Forelimb muscle (tissue), 1 donor: ENCODE measurements at places on chromosomes 1 and 21.

DNA sequence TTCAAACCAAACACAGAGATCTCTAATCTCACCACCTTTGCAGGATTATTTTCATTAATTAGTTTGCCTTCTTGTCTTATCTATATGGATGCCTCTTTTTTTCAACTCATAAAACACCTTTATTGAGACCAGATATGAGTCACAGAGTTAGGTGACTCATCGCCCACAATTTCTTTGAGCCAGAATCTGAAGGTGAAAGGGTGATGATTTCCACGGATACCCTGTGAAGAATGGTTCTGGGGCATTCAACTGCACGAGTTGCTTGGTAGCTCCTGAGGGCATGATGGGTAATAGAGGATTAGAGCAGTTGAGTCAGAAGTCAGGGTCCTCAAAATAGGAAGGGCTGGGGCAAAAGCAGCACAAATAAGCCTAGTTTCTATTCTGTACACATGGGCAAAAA, 128.2 kb downstream of the TBX19 start:
- DNase-seq = no peak

DNA sequence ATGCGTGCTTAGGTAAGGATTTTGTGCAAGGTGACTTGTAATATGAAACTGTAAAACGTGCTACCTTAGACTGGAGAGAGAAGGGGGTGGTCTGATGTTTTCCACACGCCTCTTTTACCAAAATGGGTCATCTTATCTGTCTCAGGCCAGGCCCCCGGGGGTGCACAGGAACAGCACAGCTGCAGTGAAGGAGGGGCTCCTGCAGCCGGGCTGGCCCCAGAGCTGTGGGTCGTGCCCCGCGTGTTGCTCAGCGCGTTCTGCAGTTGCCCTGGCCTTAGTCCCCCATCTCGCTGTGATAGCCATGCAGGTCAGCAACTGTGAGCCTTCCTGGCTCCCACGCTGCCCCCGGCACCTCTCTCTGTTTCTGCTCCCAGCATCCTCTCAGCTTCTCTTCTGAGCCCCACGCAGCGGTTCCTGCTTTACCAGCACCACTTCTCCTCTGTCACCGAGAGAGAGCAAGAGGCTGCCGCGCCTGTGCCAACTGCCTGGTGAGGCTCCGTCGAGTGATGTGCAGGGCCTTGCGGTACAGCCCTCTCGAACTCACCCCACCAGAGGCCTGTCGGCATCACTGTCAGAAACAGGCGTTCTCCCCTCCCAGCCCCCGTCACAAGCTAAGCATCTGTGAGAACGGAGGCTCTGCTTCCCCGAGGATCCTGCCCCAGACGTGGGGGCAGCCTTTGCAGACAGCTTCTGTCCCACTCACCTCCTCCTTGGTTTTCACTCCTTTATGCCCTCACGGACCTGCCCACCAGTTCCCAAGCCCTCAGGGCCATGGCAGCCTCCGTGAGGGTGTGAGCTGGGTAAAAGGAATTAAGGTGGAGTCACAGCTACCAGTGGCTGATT, 73.3 kb downstream of the ADARB1 start:
- DNase-seq = no peak

DNA sequence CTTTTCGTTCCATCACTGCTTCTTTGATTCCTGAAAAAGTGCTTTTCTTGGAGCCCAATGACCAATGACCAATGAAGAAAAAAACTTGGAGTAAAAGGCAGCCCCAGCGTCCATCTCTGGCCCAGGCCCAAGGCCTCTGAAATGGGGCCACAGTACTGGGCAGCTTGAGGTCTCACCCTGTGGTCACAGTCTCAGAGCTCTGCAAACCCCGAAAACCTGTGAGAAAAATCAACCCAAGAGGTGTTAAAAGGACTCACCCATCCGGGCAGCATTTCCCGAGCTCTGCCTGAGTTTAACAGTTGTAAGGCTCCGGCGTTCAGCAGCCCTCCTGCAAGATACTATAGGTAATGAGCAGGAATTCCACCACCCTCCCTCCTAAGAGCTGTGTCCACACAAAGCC, 2.1 kb upstream of the EFHD2 start:
- no peak for DNase-seq

- DNase-seq = no peak
Measured at GRCh38 chr1:103911450-103911849, 161.8 kb downstream of the AMY1C start.

DNA sequence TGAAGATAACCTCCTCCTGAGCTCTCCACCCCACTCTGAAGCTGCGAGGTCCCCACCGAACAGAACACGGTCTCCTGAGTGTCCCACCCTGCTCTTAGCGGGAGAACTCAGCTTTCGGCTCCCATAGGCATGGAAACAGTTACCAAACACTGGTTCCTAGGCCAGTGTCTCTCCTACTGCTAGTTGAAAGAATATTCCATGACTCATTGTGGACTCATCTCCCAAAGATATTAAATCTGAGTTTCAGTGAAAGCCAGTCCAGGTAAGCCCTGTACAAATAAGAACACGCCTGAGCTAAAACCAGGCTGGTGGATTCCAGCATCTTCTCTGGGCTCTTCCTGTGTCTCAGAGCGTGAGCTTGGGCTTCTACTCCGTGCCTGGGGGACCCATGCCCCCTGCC, 107.5 kb upstream of the CLDN14 start:
- no peak for DNase-seq

GRCh38 chr1:55589671-55590297, 374.6 kb upstream of the USP24 start:
- no peak for DNase-seq

DNA sequence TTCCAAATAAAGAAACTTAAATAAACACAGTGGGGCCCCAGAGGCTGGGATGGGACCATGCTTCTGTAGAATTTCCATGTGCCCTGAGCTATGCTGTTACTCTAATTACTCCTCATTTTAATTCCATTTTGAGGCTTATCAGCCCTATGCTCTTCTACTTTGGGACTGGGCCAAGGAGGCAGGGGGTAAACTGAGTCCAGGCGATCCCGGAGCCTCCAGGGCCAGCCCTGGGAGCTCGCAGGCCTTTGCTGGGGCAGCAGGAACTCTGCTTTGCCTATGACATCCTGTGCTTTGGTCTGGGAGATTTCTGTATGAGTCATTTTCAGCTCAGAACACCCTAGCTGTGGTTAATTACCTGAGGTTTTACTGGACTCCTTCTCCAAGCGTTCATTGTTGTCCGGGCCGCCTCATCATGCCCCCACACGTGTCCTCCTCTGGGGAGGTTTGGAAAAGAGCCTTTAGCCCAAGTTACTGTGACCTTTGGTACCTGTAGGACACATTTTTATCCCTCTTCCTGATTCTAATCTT, 95.7 kb downstream of the RHOU start:
- no peak for DNase-seq

GRCh38 chr1:74205266-74205665, 7.2 kb downstream of the FPGT start:
- DNase-seq = no peak

DNA sequence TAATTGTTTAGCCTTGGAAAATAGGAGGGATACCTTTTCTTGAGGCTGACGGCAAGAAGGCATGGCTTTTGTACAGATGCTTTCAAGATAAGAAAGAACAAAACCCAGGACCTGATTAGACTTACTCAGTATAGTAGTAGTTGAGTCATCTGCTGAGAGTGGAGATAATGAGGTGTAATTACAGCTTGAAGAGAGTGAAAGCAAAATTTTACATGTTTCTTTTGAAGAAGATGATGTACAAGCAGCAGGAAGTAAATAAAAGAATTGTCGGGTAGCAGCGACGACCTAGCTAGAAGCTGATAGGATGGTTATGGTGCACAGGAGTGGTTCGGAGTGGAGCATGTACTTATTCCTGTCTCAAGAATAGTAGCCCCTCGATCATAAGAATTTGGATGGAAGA, 6.6 kb downstream of the ANGPTL1 start:
- no peak for DNase-seq
